ENCODE measurements at places on chromosomes 2 and 18.
A peak's percentile ranks its signal among the peaks of the same experiment; 100 is the strongest.

GRCh38 chr18:2302628-2303516, 268.4 kb downstream of the METTL4 start:
- peak; percentile 26 for DNase-seq

GRCh38 chr2:159138642-159139182, 147.8 kb downstream of the WDSUB1 start:
- no peak for DNase-seq

- no peak for DNase-seq
These were observed 89.2 kb downstream of the STPG4 start for GRCh38 chr2:47065771-47066380.

DNA sequence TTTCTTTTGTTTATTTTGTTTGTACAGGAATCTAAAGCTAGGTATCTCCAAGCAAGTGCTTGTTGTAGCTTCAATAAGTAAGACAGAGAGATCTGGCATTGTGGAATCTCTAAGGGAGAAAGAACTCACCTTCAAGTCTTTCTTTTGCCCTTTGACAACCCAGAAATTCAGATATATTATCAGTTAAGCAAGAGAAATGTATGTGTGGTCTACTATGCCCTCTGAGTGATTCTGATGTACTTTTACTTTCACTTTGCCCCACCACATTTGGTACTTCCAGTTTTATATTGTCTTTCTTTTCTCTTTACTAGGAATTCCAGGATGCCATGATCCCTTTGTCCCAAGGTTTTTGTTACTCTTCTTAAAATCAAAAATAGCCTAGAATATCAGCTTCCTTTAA, 259.6 kb upstream of the PIK3C3 start:
- DNase-seq: no peak

DNA sequence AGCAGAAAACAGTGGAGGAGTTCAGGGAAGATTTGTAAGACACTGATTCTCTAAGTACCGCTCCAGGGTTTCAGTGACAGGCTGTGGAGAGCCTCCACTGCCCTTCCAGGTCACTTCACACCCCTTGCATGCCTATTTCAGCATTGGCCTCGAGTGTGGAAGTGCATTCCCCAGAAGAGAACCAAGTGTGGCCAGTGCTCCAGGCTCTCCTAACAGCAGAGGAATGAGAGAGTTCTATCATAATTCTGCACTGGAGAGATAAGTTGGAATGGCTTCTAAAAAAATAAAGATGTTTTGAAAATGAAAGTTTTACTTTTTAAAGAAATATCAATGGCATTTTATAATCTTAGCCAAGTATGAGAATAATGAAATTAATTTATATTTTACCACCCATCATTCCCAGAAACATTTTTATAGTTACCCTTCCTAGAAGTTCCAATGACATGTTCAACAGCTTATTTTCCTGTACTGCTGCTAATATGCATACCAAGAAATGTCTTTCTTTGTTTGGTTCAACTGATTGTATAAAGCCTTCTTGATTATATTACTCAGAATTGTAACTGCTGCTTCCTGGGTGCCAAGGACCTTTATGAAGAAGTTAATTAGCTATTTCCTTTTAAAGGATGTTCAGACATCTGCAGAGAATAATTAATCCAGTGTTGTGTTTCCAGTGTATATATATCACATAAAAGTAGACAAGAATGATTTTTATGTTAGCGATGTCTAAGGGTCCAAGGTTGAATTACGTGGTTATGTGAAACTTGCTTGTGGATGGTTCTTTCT, 61.0 kb upstream of the SERPINE2 start:
- DNase-seq: no peak

GRCh38 chr2:189222468-189223105, 43.0 kb upstream of the COL5A2 start:
- peak; percentile 62 for DNase-seq

DNA sequence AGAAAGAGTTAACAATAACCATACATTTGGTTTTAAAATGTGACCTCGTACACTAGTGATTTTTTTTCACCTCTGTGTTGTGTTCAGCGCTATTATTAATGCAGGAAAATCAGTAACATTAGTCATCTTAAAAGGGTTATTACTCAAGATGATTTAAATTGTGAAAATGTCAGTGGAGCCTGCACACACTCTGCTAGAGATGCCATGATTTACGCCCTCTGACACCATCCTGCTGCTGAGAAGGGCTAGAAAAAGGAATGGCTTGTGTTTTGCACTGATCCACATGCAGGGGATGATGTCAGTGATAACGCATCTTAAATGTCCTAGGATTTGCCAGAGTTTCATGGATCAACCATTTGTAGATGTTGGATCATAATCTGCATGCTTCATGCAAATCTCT, 121.3 kb upstream of the BOD1L2 start:
- no peak for DNase-seq

- no peak for DNase-seq
These were observed 144.0 kb downstream of the IKZF2 start for GRCh38 chr2:213007290-213007838.

- no peak for DNase-seq
These were observed 928.5 kb downstream of the DCC start for GRCh38 chr18:53268455-53268854.

DNA sequence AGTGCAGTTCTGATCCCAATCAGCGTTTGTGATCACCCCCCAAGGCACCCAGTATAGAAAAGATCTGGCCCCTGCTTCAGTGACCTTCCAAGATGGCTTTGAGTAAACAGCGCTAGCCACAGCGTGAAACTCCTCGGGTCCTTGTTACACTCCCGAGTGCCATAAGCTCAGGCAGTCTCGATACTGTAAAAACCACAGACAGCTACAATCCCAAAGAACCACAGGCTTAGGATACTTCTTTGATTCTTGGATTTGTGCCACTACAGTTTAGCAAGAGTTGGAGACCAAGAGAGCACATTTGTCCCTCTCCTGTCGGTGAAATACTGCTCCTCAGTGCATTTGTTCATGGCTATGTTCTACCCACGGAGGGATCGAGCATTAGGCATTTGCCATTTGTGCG, 352.5 kb upstream of the ZNF521 start:
- no peak for DNase-seq

DNA sequence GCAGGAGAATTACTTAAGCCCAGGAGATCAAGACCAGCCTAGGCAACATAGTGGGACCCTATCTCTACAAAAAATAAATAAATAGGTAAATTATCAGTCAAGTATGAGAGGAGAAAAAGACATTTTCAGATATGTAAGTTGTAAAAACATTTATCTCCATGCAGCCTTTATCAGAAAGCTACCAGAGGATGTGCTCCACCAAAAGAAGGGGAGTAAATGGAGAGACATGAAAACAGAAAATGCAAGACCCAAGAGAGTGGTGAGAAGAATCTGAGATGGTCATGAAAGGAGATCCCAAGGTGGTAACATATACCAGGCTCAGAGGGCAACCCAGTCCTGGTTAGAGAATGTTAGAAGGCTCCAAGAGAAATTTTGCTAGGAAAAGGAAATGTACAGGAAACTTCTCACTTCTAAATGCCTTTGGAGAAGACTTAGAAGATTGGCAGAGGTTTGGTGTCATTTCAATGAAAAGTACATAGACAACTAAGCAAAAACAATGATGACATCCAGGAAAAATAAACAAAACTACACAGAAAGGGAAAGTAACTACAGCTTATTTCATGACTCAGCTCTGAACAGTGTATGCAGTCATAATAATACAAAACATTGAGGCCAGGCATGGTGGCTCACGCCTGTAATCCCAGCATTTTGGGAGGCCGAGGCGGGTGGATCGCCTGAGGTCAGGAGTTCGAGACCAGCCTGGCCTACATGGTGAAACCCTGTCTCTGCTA, 19.5 kb downstream of the CIB4 start:
- peak; percentile 24 for DNase-seq

GRCh38 chr2:216365518-216365917, 6.8 kb downstream of the MARCHF4 start:
- no peak for DNase-seq

DNA sequence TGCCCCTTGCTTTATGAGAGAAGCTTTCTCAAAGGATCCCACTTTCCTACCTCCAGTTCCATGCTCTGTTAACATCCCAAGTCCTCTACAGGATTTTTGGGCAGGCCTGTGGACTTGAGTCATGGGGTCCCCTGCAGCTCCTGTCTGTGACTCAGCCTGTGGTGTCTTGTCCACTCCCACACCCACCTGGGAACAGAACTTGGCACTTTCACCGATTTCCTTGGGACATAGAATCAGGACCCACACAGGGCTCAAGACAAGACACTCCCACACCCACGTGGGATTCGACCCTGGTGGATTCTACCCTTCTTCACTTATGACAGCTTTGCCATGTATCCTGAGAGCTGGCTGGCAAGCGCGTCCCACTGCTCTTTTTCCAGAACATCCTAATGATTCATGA, 30.7 kb upstream of the HDAC4 start:
- no peak for DNase-seq

GRCh38 chr18:49970319-49970718, 157.0 kb upstream of the ACAA2 start:
- no peak for DNase-seq

DNA sequence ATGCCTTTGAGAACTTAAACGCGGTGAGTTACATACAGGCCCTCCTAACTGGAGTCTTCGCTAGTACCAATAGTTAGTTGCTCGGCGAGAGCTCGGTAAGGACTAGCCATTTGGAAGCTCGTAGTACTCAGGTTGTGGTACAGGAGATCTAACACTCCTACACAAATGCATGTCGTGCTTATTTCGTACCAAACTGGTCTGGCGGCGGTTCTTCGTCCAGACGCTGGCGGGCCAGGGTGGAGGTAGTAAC, 346 bp upstream of the VRK2 start:
- DNase-seq: no peak

GRCh38 chr2:240121190-240121589, 14.9 kb downstream of the COPS9 start:
- DNase-seq: no peak

DNA sequence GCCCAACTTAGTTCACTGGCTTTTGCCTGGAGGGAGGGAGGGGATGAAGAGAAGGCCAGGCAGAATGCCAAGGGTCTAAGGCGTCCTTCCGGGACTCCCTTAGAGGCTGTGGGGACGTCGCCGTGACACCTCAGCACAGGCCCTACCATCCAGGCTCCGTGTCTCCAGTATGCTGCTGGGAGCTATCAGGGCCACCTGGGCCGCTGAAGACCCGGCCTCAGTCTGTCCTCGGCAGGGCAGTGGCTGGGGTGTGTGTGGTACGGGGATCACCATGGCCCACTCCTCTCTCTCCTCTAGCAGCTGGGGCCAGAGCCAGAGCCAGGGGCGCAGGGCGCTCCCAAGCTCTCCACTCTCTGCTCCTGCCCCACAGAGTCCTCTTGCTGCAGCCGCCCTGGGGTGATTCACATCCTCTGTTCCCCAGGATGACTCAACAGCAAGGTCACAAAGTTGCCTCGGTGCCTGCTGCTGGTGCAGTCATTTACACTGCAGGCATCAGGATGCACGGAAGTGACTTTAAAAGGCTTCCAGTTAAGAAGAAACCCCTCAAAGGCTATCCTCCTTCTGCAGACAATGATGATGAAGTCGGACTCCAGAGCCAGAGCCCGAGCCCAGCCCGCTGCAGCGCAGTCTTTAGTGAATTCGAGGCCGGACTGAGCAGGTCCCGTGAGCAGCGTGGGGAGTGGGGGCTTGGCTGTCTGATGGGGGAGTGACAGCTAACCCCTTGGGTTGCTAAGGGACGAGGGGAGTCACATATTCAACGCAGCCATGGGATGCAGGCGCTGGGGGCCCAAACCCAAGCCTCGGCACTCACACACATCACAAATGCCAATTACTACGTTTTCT, 31.9 kb downstream of the SNORC start:
- no peak for DNase-seq

GRCh38 chr18:35778850-35779627, 193.4 kb upstream of the RMP24 start:
- no peak for DNase-seq

- no peak for DNase-seq
These were observed 21.2 kb downstream of the ZSCAN30 start for GRCh38 chr18:35268821-35269220.

- DNase-seq: no peak
These were observed 321.5 kb upstream of the NT5C1B start for GRCh38 chr2:18910843-18911242.

- no peak for DNase-seq
These were observed 80.8 kb upstream of the LCLAT1 start for GRCh38 chr2:30366199-30366691.

DNA sequence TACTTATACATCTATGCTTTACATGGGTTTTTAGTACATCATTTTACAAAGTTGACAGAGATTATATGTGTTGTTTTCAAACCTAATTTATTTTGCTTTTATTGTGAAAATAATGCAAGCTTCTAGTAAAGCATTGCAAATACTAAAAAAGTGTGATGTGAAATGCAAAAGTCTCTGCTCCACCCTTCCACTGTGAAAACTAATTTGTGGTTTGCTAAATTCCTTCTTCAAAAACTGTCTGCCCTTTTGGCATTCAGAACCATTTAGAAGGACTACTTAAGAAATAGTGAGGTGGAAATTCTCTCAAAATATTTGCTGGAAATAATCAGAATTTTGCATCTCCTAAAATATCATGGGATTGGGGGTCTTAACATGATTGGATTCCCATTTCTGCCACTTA, 78.4 kb downstream of the CSRNP3 start:
- no peak for DNase-seq

DNA sequence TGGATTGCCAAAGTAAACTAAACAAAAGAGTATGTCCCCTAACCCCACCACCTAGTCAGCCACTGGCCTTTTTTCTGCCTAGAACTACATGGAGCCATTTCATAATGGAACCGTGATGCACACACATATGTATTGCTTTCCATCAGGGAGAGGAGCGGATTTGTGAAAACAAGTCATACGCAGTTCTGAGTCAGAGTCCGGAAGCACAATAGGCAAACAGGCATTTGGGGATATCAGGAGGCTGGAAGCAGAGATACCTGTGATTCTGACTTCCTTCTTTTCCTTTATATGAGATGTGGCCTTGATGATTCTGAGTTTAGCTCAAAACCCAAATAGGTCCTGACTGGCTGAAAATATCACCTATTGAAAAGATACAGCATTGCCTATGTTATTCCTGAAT, 93.5 kb downstream of the TMEM163 start:
- DNase-seq: no peak

- no peak for DNase-seq
These were observed 1043.5 kb downstream of the TDRD15 start for GRCh38 chr2:22167256-22167655.

DNA sequence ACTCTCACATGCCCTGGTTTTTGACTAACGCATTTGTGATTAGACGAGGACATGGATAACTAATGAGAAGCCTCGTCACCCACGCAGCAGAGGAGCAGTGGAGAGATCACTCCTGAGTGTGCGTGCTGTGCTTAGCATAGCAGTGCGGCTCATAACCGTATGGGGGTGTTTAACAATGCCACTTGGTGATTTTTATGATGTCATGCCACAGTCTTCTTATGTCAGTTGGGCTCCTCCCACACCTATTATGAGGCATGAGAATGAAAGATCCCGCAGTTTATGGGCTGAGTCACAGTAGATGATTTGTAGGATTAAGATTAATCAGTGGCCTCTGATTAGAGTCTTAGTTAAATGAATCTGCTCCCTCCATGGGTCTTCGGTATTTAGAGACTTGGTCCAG, 2.5 kb upstream of the SMIM21 start:
- no peak for DNase-seq

All from T47D (cell line).